ENCODE measurements at places on chromosomes 11 and 22. TPM values are rescaled to one million over a fixed set of nuclear protein-coding genes. Genes with fewer than 3 reads are reported as not detected.

- peak; percentile 64 for DNase-seq
These were observed 152.7 kb downstream of the ADAMTS15 start for GRCh38 chr11:130601141-130601540.

DNA sequence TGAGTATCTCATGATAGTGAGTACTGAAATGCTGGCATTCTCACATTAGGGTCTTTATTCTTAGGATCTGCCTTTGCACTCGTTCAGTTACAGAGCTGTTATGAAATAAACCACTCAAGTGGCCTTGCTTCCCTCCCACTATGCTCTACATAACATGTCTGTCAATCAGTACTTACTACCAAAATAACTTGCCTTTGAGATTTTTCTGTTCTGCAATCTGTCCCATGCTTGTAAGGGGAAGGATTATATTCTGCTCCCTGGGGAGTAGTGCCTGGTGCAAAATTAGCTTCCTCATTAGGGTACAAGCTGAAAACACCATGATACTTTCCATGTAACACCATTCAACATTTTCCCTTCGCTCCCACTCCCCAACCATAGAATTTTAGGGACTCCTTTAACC is 1.9 kb upstream of the GRAP2 start:
- peak; percentile 32 for DNase-seq

GRCh38 chr11:47889714-47890441 is 41.7 kb upstream of the NUP160 start:
- no peak for DNase-seq

GRCh38 chr11:4213746-4214145 is 119.1 kb downstream of the RRM1 start:
- no peak for DNase-seq

GRCh38 chr11:100419518-100419917 is 267.6 kb upstream of the ARHGAP42 start:
- no peak for DNase-seq

GRCh38 chr11:86575927-86576326 is 96.5 kb downstream of the ME3 start:
- no peak for DNase-seq

DNA sequence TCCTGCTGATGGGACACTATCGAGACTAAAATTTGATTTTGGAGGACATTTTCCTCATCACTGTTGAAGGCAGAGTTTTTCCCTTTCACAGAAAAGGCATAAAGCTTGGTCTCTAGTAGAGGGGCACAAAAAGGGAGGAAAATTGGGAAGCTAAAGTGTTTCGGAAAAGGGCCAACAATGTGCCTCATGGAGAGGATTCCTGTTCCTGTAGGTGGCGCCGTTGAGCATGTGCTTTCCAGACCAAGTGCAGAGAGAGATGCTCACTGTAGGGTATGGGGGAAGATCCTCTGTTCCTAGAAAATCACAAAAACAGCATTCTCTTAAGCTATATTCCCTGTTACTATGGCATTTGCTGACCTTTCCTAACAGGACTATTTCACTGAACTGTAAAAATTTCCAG is 18.4 kb upstream of the OR4C5 start:
- no peak for DNase-seq

DNA sequence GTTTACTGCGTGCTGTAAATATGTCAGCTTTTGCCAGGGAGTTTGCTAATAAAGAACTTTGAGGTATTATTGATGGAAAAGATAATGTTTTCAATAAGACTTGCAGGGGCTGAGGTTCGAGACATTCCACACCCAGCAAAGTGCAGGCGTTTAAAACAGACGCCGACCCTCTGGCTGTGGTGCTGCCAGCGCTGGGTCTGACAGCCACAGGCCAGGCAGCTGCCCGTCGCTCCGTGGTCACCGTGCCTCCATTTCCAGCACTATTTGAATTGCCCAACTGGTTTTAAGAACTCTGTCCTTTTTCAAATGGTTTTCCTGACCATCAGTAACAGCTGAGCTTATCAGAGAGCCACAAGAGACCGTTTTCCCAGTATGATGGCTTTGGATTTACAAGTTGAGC is 28.1 kb upstream of the ALX4 start:
- no peak for DNase-seq

GRCh38 chr11:68977781-68978625 is 2.8 kb downstream of the MRGPRD start:
- no peak for DNase-seq

GRCh38 chr22:43118024-43118849 is 7.7 kb downstream of the BIK start:
- DNase-seq = no peak

DNA sequence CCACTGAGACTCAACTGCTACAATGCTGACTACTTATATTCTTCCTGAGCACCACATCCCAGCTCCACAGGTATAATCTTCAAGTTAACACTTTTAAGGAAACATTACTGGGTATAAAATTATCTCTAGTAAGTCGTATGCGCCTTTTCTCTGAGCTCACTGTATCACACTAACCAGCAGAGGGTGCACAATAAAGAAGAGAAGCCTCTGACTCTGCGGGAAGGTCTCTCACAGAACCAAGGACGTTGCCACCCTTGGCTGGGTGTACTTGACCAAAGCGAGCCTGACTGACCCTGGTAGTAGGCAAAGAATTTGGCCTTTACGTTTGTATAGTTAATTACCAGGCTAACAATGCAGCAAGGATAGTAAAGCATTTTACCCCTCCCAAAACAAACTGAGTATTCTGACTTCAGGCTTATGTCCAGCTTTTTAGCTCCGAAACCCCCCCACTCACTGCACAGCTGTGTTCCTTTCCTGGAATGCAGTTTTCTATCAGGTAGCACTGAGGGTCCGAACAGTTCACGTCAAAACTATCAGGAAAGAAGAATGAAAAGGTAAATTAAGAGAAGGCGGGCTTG is at the start of gene BTBD18:
Gene BTBD18 (minus strand): TSS at position 144 of the 578 bp plus-strand sequence. CDS start 631 bp downstream, outside the sequence.
- no peak for DNase-seq

GRCh38 chr11:62540804-62541701 is 5.6 kb downstream of the AHNAK start:
- no peak for DNase-seq

DNA sequence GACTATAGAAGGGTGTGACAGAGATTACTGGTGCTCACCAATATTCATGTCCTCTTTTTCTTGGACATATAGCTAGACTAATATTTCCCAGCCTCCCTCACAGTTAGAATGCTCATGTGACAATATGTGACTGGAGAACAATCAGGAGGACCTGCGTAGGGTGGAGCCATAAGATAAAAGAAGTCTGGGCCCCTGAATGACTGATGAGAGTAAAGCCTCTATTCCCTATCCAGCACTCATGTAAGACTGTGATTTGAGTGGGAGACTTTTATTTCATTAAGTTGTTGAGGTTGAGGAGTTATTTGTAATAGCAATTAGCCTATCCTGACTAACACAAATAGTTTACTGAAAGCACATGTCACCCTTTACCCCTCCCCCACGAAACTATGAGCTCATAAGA is 1247.1 kb upstream of the TENM4 start:
- DNase-seq = no peak

DNA sequence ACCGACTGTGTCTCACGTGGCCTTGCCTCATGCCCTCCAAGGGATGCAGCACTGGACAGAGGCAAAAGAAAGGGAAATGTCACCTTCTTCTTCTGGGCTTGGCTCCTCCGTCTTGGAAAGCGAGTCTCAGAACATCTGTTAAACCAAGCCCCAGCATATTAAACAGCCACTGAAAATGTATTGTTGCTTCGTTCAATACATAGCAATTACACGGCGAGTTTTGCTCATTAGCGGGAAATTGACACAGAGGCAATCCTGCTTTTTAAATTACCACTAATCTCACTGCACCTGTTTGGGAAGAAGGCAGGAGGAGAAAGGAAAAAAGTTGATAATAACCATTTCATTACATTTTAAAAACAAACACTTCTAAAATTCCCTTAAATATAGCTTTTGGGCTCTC is 72.1 kb downstream of the SEZ6L start:
- no peak for DNase-seq

GRCh38 chr11:115644856-115645255 is 140.6 kb upstream of the CADM1 start:
- DNase-seq = no peak

DNA sequence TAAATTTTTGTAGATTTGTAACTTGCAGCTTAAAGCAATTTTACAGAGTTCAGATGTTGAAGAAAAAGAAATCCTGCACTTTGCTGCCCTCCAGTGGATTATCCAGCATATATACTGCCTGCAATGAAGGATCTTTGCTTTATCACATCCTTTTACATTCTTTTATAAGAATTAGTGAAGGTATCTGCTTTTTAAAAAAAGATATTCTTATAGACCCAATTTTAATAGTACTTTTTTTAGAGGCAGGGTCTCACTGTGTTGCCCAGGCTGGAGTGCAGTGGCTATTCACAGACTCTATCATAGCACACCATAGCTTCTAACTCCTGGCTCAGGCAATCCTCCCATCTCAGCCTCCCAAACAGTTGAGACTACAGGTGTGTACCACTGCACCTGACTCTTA is 60.7 kb downstream of the TTC17 start:
- DNase-seq = peak; percentile 30

The GRIK4 gene
- 0.86 TPM for polyA plus RNA-seq

The NXPE2 gene
- polyA plus RNA-seq = 0.21 TPM

The MFRP gene
- not detected for polyA plus RNA-seq

The OR8H1 gene
- polyA plus RNA-seq = not detected

The APOBEC3A gene
- not detected for polyA plus RNA-seq

The TRIM51 gene
- not detected for polyA plus RNA-seq

Data from muscle of back (tissue), 13 donors.